ENCODE measurements at places on chromosomes 11 and 22.

DNA sequence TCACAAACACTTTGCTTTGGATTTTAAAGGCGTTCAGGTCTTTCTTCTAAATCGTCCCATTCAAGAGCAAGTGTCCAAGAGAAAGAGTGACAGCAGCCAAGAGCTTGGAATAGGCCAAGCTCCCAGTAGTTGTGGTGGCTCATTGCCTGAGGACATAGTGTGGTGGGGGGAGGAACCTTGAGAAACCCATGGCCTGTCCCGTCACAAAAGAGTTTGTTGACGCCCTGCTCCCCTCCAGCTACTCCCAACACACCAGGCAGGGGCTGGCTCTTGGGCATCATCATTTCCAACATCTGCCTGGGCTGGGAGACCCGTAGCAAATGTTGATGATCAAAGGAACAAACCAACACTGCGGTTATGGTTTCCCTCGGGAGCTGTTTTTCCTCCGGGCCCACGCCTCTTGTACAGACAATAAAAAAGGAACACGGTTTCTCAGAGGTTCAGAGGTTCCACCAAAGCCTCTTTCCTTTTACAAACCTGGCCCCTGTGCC is 20.8 kb downstream of the FADS3 start:
- DNase-seq, result no peak

GRCh38 chr11:129034001-129034400 is 91.3 kb upstream of the TP53AIP1 start:
- DNase-seq, result no peak

DNA sequence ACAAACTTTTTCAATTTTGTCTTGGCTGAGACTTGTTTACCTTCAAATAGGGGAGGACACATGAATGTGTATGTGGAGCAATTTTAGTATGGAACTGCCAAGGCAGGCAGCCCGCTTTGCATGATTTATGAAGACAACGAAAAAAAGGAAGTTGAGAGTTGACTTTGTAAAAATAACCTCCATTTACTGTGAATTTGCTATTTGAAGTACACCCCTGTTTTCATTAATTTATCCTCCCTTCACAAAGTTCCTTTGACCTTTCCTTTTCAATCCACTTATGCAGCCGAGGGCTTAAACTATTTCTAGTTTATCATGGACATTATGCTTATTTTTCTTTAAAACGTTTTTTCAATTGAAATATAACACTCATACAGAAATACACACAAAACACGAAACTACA is 369.6 kb upstream of the CADM1 start:
- DNase-seq, result no peak

DNA sequence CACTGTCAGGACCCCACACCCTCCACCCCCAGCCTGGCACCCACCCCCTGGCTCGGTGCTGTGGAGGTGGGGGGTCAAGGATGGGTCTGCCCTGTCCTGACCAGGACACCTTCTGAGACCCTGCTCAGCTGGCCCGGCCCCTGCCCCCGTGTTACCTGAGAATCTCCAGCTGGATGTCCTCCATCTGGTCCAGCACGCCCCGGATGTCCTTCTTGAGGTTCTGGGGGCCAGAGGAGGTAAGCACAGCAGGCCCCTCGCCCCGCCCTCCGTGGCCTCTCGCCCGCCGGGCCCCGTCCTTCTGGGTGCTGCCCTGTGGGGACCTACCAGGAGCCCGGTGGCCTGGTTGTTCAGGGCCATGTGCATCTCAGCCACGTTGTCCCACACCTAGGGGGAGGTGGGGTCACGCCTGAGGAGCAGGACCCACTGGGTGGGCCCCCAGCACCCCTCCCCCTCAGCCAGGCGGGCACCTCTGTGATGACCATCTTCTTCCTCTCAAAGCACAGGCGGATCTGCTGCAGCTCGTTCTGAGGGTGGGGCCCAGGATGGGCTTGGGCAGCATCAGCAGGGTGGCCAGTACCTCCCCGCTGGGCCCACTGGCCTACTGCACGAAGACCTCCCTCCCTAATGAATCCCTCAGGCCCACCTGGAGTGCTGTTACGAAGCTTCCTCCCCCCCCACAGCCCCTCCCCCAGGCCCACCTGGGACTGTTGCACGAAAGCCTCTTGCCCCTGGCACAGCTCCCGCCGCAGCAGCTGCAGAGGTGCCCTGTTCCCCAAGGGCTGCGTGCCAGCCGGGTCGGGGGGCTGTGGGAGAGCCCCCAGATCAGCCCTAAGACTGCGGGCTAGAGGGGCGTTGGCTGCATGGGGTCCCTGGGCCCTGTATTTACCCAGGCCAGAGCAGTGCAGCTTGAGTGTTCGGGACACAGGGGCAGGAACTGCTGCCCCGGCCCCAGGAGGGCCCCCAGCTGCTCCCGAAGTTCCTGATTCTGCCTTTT is 1.3 kb downstream of the CCDC188 start:
- DNase-seq, result no peak

- no peak for DNase-seq
Measured at GRCh38 chr22:48338793-48339705, 1488.6 kb downstream of the BRD1 start.

GRCh38 chr11:64724863-64725532 is 2.0 kb upstream of the NRXN2 start:
- peak; percentile 5 for DNase-seq

- DNase-seq, result no peak
Measured at GRCh38 chr11:92050305-92050704, 174.3 kb upstream of the FAT3 start.

GRCh38 chr11:8760896-8761295 is 78.3 kb downstream of the RPL27A start:
- no peak for DNase-seq

DNA sequence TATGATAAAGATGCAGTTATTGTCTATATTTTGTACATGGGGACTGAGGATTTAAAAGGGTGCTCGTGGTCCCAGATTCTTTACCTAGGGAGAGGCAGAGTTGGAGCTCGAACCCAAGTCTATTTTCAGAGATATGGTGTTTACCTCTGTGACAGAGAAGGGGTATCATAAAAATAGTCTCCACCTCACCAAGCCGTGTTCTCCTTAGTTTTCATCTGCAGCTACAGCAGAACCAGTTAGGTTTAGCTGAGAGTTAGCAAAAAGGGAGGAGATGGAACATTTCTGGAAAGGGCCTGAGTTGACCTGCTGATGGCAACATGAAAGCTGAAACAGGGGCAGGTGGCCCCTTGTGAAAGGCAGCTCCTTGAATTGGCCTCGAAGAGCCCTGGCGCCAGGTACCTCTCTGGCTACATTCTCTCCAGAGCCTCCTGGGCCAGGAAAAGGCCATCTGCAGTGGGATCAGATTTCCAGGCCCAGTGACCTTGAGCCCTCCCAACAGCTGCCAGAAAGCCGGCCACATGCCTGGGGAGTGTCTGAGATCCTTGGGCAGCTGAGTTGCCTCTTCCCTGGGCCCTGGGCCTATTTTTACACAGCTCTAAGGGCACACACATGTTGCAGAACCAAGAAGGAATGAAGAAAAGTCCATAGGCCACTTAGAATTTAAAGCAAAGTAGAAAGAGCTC is 136.6 kb downstream of the NAV2 start:
- no peak for DNase-seq

DNA sequence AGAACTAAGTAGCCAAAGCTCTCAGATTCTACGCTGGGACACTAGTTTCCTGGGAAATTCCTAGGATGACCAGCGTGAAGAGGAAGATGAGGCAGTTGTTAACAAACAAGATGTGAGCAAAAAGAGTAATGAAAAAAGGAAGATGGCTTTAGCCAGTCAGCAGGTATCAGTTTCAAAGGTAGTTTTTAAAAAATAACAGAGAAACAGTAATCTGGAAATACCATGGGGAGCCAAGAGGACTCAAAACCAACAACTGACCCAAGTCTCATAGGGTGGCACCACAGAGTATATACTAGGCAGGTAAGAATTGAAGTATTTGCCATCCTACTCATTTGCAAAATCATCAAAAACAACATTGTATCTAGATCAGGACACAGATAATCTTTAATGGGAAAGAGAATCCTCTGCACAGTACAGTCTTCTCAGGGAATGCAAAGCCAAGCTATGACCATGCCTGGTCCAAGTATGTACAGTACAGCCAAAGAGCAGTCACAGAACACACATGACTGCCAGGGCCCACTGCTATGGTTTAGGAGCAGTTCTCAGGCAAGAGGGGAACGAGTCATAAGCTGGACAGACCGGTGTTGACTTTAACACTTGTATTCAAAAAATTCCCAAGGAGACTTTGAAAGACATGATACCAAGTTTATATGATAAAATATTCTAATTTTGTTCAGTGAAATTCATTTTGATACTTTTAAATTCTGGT is 20.6 kb downstream of the MSANTD4 start:
- DNase-seq, result no peak

- DNase-seq, result no peak
Measured at GRCh38 chr11:4680341-4680740, 17.3 kb downstream of the OR51E2 start.

GRCh38 chr22:23168391-23169042 is 11.8 kb upstream of the BCR start:
- no peak for DNase-seq

- no peak for DNase-seq
Measured at GRCh38 chr11:110185599-110185998, 92.4 kb downstream of the ZC3H12C start.

All from T-helper 1 cell (primary cell).